Activated effector memory CD4-positive, alpha-beta T cell treated with Interleukin-2 at 50 U/mL for 16 hours (primary cell): ENCODE measurements at places on chromosomes 11 and 22.

DNA sequence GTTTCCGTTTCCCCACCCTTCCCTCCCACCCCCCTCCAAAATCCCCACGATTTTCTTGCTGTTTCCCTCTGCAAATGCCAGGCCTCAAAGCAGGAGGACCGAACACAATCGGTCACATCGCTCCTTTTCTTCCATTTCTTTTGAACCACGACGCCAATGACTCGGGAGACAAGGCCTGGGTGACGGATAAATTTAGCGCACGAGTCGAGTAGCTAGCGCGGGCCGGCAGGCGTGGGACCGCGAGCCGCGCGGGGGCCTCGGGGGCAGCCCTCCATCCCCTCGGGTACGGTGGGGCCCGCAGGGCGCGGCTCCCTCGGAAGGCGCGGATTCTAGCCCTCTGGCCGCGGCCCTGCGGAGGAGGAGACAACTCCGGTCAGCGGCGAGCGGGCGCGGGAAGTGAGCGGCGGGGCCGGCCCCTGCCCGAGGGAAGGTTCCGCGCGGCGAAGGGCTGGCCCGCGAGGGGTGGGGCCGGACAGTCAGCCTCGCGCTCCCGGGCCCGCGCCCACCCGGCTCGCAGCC, 414 bp downstream of the JOSD1 start:
- DNase-seq = no peak

DNA sequence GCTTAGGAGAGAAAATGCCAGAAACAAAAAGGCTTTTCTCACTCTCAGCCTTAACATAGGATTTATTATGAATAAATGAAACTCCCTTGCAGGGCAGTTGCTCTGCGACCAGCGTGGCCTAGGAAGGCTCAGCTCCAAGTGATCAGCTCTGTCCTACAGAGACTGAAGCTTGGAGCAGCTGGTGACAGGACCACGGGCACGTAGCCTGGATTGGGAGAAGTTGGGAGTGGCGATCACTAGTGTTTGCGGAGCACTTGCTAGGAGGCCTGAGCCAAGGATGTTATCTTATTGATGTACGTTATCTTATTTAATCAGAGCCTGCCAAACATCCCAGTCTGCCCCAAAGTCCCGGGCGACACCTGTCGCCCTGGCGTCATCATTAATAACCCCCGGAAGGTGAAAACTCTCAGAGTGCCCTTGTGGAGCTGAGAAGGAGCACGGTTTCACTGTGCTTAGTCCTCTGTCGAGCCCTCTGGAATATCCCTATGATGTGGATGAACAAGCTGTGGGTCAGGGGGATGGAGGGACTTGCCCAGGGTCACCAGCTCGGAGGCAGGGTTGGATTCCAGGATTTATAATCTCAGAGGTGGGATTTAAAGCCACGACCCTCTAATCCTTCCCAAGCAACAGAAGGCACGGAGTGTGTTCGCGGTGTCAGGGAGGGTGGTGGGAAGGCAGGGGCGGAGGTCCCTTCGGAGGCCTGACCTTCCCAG, 40.8 kb upstream of the SMIM38 start:
- no peak for DNase-seq

GRCh38 chr22:31728857-31729256, 21.1 kb downstream of the PRR14L start:
- DNase-seq = no peak

DNA sequence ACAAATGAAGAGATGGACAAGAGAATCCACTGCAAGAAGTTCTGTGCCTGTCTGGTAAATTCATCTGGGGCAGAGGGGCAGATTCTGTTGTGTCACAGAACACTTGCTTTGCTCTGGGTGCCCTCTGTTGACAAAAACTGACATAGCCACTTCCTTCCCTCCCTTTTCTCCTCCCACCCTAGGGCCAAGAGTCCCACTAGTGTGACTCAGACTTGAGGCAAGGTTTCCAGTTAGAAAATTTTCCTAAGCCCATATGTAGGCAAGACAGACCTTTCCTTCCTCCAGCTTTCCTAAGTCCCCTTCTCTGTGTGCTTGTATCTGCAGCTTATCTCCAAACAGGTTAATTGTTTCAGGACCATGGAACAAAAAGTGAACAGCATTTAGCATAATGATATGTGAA, 106.8 kb downstream of the RBFOX2 start:
- DNase-seq = no peak

- DNase-seq = no peak
These were observed 122.5 kb upstream of the ZC3H12C start for GRCh38 chr11:109970516-109971183.

- no peak for DNase-seq
These were observed 326.9 kb downstream of the TBC1D22A start for GRCh38 chr22:47089374-47089773.

GRCh38 chr22:29892315-29893156, 9.6 kb downstream of the MTMR3 start:
- no peak for DNase-seq

DNA sequence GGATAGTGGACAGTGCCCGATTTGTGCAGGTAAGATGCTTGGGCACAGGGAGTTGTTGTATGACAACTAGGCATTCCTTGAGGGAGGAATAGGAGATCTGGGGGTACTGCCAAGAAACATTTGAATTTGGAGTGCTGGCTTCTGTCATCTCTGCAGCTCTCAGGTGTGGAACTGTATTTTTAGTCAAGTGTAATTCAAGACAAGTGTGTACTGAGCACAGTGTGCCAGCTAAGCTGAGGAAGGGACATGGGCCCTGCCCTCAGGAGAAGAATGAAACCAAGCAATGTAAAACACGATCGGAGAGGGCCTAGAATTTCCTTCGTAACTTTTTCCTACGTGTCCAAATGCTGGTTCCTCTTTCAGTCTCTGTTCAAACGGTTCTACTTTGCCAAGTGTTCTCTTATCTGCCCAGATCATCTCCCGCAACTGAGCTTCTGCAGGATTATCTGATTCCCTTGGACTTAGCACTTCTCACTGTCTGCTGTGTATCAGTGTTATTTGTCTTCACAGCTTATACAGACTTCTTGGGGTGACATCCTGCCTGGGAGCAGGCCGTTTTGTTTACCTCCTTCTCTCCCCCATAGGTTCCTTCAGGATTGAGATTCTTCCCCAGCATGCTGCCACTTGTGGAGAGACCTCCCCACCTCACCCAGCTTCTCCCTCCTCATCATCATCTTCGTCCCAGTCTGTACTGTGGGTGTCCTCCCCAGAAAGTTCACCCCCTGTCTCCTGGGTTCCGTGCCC, 27.6 kb downstream of the ART5 start:
- DNase-seq = no peak

- DNase-seq = no peak
These were observed 11.9 kb downstream of the CHRM1 start for GRCh38 chr11:62909107-62909894.

DNA sequence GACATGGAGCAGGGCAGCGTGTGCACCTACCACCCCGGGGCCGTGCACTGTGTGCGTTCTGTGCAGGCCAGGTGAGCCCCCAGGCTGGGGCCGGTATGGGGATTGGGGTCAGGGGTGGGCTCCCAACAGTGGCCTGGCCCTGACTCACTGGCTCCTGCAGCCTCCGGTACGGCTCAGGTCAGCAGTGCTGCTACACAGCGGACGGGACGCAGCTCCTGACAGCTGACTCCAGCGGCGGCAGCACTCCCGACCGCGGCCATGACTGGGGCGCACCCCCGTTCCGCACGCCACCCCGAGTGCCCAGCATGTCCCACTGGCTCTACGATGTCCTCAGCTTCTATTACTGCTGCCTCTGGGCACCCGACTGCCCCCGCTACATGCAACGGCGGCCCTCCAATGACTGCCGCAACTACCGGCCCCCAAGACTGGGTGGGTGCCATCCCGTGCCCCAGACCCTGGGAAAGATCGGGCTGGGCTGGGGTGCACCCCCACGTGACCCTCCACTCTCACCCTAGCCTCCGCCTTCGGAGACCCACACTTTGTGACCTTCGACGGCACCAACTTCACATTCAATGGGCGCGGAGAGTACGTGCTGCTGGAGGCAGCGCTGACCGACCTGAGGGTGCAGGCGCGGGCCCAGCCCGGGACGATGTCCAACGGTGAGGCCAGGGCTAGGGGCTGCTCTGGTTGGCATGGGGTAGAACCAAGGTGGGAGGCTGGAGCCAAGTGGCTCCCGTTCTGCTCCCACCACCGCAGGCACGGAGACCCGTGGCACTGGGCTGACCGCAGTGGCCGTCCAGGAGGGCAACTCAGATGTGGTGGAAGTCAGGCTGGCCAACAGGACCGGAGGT, 4.4 kb downstream of the SUSD2 start:
- no peak for DNase-seq

- DNase-seq = no peak
These were observed 56.3 kb upstream of the PLET1 start for GRCh38 chr11:112316971-112317370.

- no peak for DNase-seq
These were observed 33.7 kb downstream of the IGF2 start for GRCh38 chr11:2105511-2105910.

DNA sequence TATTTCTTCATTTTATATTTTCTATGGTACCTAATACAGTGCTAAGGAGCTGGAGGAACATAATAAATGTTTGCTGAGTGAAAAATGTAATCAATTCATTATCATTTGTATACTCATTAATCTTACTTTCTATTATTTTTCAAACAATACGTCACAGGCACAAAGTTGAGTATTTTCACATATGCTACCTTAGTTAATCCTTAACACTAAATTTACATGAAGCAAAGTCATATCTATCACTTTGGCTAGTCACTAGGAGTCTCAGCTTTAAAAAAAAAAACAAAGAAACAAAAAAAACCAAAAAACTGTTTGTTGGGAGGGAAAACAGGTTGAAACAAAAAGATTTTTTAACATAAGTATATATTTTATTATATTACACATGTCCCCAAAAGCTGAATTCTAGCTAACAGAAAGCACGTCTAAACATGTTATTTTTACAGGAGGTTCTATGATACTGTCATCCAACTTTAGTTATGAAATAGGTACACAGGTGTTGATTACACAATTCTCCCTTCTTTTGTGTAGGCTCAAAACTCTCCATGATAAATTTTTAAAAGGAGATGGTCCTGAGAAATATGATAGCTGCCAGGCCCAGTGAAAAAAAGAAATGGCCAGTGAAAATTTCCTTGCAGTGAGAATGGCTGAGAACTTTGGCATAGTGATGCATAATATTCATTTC, 14.3 kb downstream of the HPS5 start:
- no peak for DNase-seq

- DNase-seq = no peak
These were observed at the start of gene TEX54 for GRCh38 chr11:62832336-62833234. Gene TEX54 (minus strand): TSS chr11:62832841.

DNA sequence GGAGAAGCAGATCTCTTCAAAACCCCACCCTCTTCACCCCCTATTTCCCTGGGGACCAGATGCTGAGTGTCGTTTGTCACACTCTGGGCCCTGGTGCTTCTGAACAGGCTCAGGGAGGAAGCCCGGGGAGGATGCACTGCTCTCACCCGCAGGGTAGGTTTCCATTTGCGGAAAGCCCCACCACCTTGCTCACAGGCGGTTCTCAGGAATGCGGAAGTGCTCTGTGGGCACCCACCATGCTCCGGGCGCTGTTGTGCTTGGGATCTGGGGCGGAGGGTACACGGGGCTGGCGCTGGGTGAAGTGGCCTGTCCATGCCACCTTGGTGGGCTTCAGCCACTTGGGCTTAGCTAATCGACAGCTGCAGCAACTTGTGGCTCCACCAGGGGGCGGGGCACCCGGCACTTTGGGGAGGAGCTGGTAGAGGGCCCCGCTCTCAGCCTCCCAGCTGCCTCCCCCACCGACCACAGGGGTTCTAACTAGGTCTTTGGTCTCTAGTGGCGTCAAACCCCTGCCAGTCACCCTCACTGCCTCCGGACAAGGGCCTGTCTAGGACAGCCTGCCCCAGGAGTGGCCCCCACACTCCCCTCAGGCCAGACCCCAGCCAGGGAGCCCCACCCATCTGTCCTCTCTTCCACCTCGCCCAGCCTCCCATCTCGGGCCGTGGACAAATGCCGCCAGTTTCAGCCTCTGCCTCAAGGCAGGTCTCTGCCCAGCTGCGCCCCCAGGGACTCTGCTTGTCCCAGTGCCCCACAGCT, 7.4 kb downstream of the NDUFV1 start:
- DNase-seq = peak; percentile 74

DNA sequence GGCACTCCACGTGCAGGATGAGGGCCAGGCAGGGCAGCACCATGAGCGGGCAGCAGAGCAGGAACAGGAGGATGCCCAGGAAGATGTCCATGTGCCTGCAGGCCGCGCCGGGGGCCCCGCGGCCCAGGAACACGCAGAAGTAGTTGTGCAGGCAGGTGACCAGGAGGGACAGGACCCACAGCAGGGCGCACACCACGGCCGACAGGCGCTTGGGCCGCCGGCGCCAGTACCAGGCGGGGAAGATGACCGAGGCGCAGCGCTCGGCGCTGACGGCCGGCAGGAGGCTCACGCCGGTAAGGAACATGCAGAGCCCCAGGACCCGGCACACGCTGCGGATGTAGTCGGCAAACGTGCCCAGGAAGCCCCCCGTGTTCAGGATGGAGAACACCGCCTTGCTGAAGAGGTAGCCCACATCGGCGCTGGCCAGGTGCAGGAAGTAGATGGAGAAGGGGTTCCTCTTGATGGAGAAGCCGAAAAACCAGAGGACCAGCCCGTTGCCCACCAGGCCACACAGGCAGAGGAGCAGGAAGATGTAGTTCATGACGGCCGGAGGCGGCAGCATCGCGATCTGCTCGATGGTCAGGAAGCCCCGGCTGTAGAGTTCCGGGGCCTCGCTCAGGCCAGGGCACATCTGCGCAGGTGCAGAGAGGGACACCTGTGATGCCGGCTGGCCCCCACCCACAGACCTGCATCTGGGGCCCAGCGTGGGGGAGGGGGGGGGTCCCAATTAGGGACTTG, 7.2 kb downstream of the MRGPRF start:
- DNase-seq = no peak

GRCh38 chr22:43838161-43838560, 24.2 kb downstream of the SULT4A1 start:
- no peak for DNase-seq

GRCh38 chr11:19766206-19766605, 53.6 kb downstream of the NAV2 start:
- no peak for DNase-seq

DNA sequence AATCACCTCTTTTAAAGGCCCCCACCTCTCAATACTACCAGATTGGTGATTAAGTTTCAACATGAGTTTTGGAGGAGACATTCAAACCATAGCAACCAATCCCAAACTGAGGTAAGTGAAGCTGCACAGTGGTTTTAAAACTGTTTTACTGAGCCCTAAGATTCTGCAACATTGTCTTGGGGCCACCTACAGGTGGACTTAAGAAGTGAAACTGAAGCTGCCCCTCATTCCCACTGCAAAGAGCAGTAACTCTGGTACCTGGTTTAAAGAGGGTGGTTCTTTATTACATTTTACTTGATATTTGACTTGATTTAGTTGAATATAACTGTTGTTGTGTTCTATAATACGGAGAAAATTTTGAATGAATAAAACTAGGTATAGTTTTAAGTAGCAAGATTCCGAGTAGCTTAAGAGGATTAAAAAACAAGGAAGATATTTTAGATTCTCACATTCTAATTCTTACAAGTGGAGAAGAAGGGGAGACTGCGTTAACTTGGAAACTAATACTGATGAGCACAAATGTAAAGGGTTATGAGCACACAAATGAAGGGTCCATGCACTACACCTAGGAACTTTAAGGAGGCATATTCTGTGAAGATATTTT, 26.7 kb downstream of the SYT9 start:
- DNase-seq = no peak
